ENCODE measurements at places on chromosomes 13 and 19. TPM values are rescaled to one million over a fixed set of nuclear protein-coding genes. Genes with fewer than 3 reads are reported as not detected.
A peak's percentile ranks its signal among the peaks of the same experiment; 100 is the strongest.

The C19orf85 gene
- total RNA-seq = not detected

DNA sequence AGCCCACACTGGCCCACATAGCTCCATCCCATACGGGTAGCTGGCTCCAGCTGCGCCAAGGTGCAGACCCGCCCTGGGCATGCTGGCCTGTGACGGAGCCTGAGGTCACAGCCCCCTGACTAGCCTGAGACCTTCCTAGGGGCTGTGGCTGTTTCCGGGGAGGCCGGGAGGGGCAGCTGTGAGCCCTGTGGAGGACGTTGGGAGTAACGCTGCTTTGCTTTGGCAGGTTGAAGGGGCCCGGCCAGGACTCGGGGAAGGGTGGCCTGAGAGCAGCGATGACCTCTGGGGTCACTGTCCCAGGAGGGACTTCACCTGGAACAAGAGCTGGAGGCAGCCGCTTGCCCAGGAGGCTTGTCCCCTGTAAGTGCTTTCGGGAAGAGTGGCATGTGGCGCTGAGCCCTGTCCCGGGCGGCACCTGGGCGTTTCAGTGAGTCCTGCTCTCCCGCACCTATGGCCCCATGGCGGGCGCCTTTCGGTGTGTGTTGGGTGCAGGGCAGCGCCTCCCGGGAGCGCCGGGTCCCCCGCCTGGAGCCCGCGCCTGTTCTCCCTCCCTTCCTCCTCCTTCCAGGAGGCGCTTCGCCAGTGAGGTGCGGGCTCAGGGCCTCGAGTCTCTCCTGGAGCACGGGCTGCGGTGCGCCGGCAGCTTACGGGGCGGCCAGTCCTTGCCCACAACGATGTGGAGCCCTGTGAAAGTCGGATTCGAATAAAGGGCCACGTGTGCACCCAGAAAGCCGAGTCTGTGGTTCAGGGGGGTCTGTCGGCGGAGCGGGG lies 1.1 kb upstream of the FAM174C start:
- peaks cover 15% of the 10 kb centered on the region for H3K36me3 ChIP-seq
- peaks cover 69% of the 10 kb centered on the region for H3K4me1 ChIP-seq
- no peaks in the 10 kb centered on the region for H3K27me3 ChIP-seq
- peak overlapping the region; percentile 100 for H3K27ac ChIP-seq
- peak overlapping the region; percentile 78 for H3K4me3 ChIP-seq
- no peak for DNase-seq

- H3K4me3 ChIP-seq = no peak overlapping the region
- peaks cover 55% of the 10 kb centered on the region for H3K4me1 ChIP-seq
- peak overlapping the region; percentile 24 for H3K27ac ChIP-seq
- H3K27me3 ChIP-seq = no peaks in the 10 kb centered on the region
These were observed 27.4 kb downstream of the STARD13 start for GRCh38 chr13:33257841-33258807.

- H3K36me3 ChIP-seq = no peaks in the 10 kb centered on the region
- no peak overlapping the region for H3K27ac ChIP-seq
- no peak overlapping the region for H3K4me3 ChIP-seq
- no peaks in the 10 kb centered on the region for H3K4me1 ChIP-seq
These were observed 1297.4 kb downstream of the PCDH9 start for GRCh38 chr13:65932587-65933239.

GRCh38 chr13:105798541-105798940 lies 736.9 kb downstream of the EFNB2 start:
- H3K27me3 ChIP-seq = no peaks in the 10 kb centered on the region
- H3K36me3 ChIP-seq = no peaks in the 10 kb centered on the region
- H3K4me1 ChIP-seq = no peaks in the 10 kb centered on the region
- no peak overlapping the region for H3K27ac ChIP-seq
